ENCODE measurements at places on chromosomes 1 and 21. TPM values are rescaled to one million over a fixed set of nuclear protein-coding genes. Genes with fewer than 3 reads are reported as not detected.

GRCh38 chr1:32702599-32703478 is at the start of gene SYNC:
TSS of gene SYNC (minus strand) at chr1:32702770. CDS start at chr1:32702660, 110 bp downstream.
- DNase-seq, result peak; percentile 92

S100A13 gene
- 128 TPM for total RNA-seq

MAP3K21 gene
- total RNA-seq, result 1.5 TPM

RHD gene
- not detected for total RNA-seq

GRCh38 chr1:167328306-167328815 is 107.7 kb downstream of the POU2F1 start:
- DNase-seq, result no peak

SELE gene
- total RNA-seq, result not detected

Data from MG63 (cell line).